ENCODE measurements at places on chromosomes 7 and 10.

DNA sequence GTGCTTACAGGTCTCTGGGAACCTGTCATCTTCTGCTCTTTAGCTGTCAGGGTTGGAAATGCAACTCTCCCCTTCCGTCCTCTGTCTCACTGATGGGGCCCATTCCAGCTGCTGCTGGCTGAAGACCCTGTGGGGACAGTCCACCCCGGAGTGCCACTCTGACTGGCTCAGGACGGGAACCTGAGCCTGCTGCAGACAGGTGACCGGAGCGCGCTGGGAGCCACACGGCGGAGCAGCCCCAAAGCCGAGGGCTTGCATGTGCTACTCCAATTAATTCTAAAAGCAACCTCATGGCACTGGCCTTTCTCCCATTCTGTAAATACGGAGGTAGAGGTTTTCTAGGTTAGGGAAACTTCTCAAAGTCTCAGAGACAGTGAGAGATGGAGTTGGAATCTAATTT lies 223.5 kb upstream of the PITRM1 start:
- DNase-seq = no peak

GRCh38 chr7:92824901-92825480 lies 11.4 kb downstream of the CDK6 start:
- DNase-seq = no peak

- DNase-seq = no peak
These were observed 60.4 kb upstream of the RAPGEF5 start for GRCh38 chr7:22417349-22417748.

- DNase-seq = no peak
These were observed 79.0 kb downstream of the PRR15 start for GRCh38 chr7:29642494-29643155.

DNA sequence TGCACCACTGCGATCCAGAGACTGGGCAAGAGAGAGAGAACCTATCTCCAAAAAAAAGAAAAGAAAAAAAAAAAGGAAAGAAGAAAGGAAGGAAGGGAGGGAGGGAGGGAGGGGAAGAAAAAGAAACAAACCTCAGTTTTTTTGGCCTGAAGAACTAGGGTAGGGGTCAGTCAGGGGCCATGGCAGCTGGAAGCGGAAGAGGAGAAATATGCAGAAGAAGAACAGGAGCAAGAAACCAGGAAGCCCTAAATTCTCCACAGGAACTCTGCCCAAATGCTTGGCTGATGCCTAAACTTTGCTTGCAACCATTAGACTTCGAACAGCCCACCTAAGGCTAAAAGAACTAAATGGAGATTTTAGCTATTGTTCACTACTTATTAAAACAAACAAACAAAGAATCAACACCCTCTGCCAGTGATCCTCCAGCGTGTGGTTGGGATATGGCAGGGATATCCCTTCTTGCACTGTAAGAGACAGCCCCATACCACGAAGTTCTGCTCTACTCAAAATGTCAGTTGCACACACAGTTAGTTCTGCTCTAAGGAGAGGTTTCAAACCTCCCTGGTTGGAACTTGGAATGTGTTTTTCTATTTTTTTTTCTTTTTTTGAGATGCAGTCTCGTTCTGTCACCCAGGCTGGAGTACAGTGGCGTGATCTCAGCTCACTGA lies 139.5 kb downstream of the FAM107B start:
- DNase-seq = no peak

DNA sequence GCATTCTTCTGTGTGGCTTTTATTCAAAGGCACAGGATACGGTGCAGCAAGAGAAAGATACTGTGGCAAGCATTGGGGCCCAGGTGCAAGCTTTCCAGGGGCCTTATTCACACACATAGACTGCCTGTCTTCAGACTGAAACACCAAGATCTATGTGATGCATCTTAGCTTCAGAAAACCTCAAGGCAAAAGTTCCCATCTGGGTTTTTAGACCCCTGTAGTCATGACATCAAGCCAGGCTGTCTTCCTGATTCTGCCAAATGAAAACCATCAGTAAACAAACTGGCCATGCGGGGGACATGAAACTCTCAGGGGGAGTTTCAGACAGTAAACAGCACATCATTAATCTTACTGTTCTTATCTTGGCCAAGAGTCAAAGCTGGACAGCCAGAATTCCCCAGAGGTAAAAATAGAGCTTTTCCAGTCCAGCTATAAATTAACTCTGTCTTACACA lies 9.8 kb downstream of the AGBL3 start:
- DNase-seq = no peak

DNA sequence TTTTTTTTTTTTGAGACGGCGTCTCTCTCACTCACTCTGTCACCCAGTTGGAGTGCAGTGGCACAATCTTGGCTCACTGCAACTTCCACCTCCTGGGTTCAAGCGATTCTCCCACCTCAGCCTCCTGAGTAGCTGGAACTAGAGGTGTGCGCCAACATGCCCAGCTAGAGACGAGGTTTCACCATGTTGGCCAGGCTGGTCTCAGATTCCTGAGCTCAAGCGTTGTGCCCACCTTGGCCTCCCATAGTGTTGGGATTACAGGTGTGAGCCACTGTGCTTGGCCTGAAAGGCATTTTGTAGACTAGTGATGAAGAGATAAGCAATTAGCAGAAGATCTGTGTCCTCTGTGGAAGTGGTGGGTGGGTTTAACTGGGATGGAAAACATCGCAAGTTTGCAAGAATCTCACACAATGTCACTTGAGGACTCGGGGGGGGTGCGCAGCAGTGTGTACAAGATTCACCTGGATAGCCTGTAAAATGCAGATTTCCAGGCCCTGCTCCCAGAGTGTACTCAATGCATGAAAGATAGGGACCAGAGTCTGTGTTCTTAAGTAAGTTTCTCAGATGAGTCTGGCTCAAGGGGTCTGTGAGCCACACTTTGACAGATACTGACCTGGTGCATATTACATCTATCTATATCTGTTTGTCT lies 10.9 kb downstream of the CYP17A1 start:
- DNase-seq = no peak

GRCh38 chr10:32348297-32349198 lies 1.6 kb upstream of the EPC1 start:
- DNase-seq = no peak

DNA sequence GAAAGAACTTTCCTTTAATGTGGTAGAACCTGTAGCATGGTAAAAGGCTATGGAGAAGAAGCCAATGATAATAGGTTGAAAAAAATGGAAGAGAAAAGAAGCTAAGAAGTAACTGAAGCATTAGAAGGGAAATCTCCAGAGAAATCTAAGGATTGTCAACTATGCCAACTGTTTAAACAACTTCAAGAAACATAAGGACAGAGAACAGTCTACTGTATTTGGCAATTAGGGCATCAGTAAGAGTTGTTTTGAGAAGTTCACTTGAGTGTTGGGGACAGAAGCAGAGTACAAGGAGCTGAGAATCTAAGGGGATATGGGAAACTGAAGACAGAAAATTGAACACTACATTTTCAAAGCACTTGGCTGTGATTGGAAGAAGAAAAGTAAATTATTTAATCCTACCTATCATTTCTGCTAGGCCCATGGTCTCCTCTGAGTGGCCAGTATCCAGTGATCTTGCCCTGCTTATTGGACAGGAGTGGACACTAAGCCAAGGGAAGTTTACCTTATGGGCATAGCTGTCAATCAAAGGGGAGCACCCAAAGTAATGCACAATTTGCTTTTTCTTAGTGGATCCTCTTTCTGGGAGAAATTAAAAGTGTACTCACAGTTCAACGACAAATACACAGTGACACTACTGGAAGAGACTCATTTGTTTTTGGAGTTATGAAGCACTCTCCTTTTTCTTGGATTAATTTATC lies 56.4 kb upstream of the CCDC71L start:
- no peak for DNase-seq

- no peak for DNase-seq
These were observed 29.2 kb downstream of the GBX1 start for GRCh38 chr7:151138153-151138851.

GRCh38 chr7:3517344-3517743 lies 216.3 kb downstream of the SDK1 start:
- DNase-seq = no peak

GRCh38 chr10:122102869-122103525 lies 114.0 kb downstream of the TACC2 start:
- DNase-seq = no peak

GRCh38 chr10:86043236-86043635 lies 323.4 kb downstream of the GRID1 start:
- no peak for DNase-seq

GRCh38 chr10:92760609-92761008 lies 70.9 kb downstream of the HHEX start:
- DNase-seq = no peak

GRCh38 chr7:155021699-155022145 lies 18.8 kb upstream of the PAXIP1 start:
- DNase-seq = no peak

DNA sequence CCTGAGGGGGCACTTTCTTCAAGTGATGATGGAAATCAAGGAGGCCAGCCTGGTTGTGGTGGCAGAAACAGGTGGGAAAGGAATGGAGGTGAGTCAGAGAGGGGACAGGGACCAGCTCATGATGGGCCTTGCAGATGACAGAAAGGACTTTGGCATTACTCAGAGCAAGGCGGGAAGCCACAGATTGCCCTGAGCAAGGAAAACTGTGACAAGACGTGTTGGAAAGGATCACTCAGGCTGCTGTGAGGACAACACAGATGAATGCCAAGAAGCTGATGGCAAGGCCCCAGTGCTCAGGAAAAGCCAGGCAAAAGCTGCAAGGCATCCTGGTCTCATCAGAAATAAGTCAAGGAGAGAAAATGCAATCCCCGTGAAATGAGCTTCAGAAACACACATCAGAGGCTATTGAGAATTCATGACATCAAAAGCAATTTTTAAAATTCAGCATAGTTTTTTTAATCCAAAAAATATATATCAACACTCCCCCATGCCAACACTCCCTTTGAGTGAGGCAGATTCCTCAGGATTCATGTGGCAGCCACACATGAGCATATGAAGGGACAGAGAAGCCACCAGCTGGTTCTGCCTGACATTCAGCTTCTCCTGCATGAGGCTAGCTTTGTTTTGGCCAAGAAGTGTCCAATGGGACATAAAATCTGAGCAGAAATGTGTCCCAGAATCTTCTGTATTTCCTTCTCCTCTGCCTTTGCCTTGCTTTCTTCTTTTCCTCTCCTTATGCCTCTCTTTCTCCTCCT lies 244.5 kb upstream of the MYO3A start:
- no peak for DNase-seq

- no peak for DNase-seq
These were observed 4.3 kb downstream of the ADCY1 start for GRCh38 chr7:45578467-45578866.

DNA sequence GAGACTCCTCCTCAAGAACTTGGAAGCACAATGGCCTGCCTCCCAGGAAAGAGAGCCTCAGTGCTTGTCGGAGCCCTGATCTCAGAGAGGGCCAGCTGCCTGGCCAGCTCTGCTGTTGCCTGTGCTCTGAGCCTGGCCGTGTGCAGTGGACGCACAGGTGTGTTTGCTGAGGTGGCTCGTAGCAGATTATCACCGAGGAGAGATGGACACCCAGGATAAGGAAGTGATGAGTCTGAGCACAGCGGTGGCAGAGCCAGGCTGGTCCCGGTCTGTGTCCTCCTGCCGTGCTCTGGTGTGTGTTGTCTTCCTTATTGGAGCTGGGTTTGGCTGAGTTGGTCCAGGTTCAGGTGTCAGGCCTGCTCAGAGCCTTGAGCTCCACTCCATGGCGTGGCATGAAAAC lies 208.5 kb downstream of the EBF3 start:
- DNase-seq = no peak

GRCh38 chr7:37545619-37546534 lies 97.2 kb upstream of the ELMO1 start:
- no peak for DNase-seq

DNA sequence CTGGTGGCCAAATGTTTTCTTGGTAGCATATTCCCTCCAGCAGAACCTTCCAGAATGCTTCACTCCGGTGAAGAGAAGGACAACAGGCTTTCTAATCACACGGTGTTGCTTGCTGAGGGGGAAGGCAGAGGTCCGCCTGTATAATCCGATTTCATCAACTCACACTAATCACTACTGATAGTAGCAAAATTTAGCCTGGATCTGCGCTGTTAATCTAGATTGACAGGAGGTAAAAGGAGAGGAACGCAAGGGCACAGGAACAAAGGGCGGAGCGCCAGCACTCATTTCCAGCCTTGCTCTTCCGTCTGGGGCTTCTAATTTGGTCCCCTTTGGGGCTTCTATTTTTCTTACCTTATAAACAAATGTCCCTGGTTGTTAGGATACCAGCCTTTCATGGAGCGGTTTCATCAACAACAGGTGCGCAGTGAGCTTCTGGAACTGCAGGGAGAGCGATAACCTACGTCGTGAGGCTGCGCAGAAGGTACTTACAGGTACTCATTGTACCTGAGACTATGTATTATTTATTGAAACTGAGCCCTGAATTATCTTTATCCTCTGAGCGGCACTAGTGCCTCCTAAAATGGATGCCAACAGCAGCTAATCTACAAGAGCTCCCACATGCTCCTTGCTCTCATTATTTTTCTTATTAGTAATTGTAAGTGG lies 150.6 kb downstream of the CACNB2 start:
- no peak for DNase-seq

DNA sequence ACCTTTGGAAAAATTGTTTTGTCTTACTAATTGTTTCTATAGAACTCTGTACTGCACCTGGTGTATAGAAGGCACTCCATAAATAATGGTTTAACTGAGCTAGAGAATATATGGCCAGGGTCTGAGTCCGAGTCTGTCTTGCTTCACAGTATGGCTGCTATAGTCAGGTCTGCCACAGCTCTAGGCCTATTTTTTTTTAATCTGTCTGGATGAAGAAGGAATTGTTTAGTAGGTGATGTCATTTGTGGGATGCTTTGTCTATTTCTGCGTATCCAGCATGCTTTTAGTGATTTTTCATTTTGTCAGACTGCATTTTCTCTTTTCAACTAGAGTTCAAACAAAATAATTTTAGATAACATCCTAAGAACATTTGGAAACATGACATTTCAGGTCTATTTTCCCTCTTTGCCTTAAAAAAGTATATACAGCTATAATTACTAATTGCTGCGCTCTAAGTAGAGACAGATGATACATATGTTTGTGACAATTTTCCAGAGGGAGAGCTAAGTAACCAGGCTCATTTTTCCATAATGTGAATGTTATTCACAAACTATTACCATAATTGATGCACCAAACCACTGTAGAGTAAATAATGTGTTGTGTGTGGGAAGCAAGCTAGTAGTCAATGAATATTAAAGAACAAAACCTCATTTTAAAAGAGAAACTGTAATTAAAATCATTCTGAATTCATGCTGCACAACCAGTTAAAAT lies 361.7 kb downstream of the AUTS2 start:
- DNase-seq = no peak

DNA sequence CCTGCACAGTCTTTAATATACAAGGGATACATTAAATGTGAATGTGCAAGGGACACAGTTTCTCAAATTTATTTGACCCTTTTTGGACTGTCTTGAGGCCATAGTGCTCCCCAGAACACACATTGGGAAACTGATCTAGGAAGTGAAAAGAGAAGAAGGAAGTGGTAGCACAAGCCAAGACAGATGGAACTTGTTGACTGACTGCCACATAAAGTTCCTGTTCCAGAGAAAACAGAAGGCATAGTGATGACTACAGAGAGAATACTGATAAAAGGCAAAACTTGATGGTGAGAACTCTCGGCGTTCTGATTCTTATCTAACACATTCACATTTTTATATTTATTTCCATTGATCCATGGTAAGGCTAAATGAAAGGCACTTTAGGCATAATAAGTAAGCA lies 1216.4 kb downstream of the CNTNAP2 start:
- DNase-seq = no peak
